ENCODE measurements at places on chromosomes 2 and 18.

DNA sequence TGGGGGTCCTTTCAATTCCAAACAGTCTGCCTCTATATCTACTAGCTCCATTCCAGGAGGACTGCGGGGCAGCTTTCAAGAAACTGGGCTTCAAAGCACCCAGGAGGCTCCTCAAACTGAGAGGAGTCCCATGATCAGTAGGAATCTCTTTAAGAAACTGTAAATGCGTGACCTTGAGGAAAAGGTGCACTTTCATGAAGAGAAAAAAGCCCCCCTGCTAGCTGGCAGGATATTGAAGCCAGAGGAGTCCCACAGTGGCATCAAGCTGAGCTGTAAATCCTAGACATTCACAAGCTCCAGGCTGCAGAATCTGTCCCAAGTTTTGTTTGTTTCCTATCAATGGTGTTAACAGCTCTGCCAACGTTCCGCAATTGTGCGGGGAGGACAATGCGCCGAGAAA is 790.1 kb downstream of the SLC4A3 start:
- no peak for DNase-seq

GRCh38 chr2:44550561-44550960 is 188.8 kb downstream of the CAMKMT start:
- no peak for DNase-seq

DNA sequence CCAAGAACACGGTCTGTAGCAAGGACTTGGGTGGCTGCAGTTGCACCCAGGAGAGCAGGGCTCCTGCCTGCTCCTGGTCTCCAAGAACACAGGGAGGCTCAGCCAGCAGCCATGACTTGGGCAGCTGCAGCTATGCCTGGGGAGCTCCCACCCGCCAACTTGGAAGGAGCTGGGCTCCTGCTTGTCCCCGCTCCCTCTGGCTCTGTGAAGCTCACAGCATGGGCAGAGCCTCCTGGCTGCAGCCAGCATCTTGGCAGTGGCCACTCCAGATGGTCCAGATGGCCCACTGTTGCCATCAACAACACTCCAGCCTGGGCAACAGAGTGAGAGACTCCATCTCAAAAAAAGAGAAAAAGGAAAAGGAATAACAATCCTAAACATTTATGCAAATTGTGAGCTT is 5.2 kb downstream of the ZSCAN30 start:
- no peak for DNase-seq

DNA sequence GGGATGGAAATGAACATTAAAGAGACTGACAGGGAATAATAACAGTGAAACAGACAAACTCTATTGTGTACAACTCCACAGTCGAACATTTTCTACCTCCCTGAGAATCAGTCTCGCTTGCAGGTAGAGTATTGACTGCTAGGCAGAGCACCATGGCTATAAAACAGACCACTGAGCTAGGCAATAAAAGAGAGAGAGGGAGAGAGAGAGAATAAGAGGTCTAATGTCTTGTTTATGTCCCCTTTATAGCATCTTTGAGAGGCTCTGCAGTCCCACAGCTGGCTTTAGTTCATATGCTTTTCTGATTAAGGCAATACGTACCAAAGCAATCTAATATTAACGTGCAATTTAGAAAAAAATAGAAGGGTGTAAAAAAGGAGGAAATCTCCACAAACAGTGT is 652.6 kb downstream of the NRXN1 start:
- no peak for DNase-seq

DNA sequence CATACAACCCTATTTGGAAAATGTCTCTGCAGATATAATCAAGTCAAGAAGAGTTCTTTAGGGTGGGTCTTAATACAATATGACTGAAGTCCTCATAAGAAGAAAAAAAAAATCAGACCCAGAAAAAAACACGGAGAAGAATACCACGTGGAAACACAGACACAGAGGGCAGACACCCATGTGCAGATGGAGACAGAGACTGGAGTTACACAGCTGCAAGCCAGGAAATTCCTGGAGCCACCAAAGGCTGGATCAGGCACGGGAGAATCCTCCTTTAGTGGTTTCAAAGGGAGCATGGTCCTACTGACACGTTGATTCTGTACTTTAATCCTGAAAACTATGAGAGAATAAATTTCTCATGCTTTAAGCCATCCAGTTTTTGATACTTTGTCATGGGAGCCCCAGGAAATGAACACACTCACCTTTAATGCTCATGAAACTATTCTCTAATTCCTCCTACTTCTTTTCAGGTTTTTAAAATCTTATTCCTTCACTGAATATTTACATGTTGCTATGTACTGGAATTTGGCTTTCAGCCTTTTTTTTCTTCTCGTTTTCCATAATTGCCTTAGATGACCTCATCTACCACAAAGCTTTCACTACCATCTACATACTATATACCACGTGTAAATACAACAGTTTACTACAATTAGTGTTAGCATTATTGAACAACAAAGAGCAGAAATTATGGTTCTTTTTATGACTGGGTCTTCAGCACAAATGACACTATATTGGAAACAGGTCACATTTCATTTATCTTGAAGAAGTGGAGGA is 529.1 kb downstream of the IRS1 start:
- no peak for DNase-seq

- no peak for DNase-seq
These were observed 129.7 kb downstream of the MAP4K4 start for GRCh38 chr2:101827246-101827645.

- DNase-seq = no peak
These were observed 17.1 kb upstream of the OSBPL6 start for GRCh38 chr2:178177066-178177679.

DNA sequence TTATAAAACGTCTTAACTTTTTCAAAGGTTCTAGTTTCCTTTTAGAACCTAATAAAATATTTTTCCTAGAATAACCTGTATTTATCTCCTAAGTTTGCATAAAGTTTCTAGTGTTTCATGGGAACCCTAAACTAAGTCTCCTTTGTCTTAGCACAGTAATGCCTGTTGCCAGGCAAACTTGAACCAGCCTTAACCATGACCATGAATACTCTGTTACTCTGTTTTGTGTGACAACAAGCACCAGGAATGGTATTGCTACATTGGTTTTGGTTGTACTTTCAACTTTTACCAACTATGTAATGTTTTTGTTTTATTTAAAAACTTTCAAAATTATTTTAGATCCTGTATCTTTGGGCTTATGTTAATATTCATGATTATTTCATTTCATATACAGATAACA is 137.6 kb downstream of the CERS6 start:
- DNase-seq = no peak

GRCh38 chr2:100013892-100014677 is 128.3 kb downstream of the AFF3 start:
- DNase-seq = peak; percentile 59

- peak; percentile 47 for DNase-seq
These were observed 34.2 kb upstream of the NCOA1 start for GRCh38 chr2:24456599-24457556.

DNA sequence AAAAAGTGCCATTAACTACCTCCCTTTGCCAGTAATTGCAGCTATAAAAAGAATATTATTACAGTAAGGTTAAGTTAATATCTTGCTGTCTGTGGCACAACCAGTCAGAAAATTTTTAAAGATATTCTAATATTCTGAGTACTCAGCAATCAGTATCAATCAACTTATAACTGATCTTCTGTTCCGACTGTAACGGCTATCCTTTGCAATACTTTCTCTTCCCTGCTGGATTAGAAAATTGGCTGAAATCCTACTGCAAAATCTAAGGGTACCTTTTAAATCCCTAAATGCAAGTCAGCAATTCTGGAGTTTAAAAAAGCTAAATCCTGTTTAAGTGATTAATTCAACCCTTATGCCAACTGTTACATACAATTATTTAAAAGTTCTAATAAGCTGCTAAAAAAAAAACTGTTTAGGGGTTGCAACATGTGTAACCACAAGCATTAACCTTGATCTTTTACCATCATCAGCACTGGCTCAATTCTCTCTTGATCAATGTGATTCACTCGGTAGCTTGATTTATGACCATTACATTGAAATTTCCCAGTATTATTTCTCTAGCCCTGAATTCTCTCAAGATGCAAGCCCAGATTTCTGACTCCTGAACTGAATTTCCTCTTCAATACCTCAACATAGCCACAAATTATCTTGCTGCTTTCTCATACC is 20.5 kb downstream of the GAREM1 start:
- no peak for DNase-seq

DNA sequence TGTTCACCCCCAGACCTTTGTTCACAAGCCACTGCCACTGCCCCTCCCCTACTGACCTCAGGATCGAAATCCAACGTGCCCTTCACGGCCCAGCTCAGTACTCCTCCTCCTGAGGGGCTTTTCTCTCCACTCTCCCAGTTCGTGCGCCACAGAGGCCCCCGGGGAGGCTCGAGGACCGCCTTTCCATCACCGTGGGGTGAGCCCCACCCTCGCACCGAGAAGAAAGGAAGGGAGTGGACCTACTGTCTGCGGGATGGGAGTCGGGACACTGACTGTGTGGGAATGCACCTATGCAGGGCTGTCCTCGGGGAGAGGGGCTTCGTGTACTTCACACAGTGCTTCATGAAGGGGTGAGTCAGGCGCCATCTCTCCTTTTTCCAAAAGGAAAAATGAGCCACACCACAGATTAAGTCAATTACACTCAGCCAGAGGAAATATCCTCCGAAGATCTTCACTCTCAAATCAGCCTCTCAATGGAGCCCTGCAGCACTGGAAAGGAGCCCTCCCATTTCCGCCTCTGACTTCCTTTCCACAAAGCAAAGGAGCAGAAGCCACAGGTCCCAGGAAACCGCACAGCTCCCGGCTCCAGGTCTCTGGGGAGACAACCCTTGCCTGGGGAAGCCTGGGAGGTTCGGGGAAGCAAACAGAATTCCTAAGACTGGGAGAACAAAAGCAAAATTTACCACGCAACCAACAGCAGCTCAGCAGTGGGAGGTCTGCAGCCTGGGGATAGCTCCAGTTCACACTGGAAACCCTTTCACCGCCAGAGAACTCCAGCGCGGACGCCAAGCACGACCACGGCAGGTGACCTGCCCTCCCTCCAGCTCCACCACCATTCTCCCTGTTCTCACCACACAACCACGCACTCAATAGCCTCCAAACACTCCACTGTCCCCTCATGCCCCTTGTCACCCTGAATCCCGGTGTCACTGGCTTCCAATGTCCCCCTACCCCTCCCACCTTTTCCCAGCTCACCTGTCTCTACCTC is 21.6 kb downstream of the ADCY3 start:
- DNase-seq = no peak

DNA sequence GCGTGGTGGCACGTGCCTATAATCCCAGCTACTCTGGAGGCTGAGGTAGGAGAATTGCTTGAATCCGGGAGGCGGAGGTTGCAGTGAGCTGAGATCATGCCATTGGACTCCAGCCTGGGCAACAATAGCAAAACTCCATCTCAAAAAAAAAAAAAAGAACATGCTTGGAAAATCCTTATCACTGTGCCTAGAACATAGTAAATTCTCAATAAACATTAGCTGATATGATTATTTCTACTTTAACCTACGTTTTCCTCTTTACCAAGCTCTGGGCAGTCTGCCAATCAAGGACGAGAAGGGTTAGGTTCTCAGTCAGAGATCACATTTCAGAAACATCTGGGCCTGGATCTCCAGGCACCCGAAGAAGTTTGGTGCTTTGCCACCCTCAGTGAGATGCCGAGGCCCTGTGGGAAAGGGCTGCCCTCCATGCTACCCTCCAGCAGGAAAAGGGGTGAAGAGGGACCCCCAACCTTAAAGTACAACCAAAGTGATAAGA is 107.7 kb downstream of the BCL11A start:
- no peak for DNase-seq

GRCh38 chr2:230412371-230412711 is 3.7 kb upstream of the SP100 start:
- no peak for DNase-seq

DNA sequence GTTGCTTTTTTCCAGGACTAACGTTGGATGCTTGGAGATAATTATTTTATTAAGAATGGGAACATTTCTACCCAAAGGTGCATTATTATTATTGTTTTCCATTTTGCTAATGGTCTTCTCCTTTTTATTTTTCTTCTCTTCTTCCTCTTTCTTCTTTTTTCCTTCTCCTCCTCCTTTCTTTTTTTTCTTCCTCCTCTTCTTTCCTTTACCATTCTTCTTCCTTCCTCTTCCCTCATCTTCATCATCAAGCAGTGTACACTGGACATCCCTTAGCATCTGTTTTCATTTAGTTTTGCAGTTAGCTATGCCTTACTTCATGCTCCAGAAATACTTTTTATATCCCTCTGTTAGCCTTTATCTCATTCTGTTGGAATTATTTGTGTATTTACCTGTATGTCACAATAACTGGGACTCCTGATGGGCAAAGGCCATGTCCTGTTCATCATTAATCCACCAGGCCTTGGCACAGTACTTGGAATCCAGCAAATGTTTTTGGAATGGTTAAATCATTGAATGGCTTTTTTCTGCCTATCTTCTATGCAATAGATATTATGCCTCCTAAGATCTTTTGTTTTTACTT is 162.7 kb downstream of the CAMKMT start:
- no peak for DNase-seq

GRCh38 chr18:23884681-23885375 is 129.7 kb upstream of the TTC39C start:
- no peak for DNase-seq

- no peak for DNase-seq
These were observed 796.1 kb downstream of the EPHA4 start for GRCh38 chr2:220775856-220776488.

GRCh38 chr2:217736776-217737550 is 265.8 kb downstream of the TNS1 start:
- DNase-seq = no peak

DNA sequence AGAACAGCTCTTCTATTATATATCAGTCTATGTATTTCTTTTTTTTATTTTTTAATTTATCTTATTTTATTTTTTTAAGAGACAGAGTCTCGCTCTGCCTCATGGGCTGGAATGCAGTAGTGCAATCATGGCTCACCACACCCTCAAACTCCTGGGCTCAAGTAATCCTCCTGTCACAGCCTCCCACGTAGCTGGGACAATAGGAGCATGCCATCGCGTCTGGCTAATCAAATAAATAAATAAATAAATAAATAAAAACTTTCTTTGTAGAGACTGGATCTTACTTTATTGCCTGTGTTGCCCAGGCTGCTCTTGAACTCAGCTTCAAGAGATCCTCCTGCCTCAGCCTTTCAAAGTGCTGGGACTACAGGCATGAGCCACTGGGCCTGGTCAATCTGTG is 117.0 kb downstream of the RBMS1 start:
- no peak for DNase-seq

DNA sequence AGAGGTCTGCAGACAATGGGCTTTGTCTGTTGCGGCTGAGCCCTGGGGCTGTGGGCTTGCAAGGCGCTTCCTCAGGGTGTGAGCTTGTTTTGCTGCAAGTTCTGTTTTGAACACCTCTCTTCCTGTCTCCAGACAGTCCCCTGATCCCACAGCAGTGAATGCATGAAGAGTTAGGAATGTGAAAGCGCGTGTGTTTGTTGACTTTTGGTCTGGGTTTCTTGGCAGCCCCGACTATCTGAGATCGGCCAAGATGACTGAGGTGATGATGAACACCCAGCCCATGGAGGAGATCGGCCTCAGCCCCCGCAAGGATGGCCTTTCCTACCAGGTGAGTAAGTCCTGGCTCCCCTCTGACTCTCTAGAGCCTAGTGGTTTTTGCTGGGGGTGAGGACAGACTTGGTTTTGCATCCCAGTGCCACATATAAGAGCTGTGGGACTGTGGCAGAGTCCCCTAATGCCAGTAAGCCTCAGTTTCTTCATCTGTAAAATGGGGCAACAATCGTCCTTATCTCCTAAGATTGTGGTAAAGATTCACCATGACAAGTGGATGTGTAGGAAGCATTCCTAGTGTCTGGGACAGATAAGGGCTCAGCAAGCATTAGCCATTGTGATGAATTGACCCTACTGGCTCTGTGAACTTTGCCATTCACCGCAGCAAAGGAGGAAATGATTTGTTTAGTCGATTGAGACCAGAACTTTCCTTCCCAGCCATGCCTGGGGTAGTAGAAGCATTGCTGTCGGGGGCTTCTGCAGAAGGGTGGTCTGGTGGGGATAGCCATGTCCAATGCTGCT is 3.0 kb downstream of the LBH start:
- DNase-seq = peak; percentile 43
